ENCODE measurements at places on chromosomes 12 and 14.
A peak's percentile ranks its signal among the peaks of the same experiment; 100 is the strongest.

- DNase-seq = peak; percentile 13
Measured at GRCh38 chr14:50225974-50226297, 5.4 kb downstream of the SOS2 start.

- peak; percentile 35 for DNase-seq
Measured at GRCh38 chr14:94175011-94175745, 1.1 kb downstream of the PPP4R4 start.

DNA sequence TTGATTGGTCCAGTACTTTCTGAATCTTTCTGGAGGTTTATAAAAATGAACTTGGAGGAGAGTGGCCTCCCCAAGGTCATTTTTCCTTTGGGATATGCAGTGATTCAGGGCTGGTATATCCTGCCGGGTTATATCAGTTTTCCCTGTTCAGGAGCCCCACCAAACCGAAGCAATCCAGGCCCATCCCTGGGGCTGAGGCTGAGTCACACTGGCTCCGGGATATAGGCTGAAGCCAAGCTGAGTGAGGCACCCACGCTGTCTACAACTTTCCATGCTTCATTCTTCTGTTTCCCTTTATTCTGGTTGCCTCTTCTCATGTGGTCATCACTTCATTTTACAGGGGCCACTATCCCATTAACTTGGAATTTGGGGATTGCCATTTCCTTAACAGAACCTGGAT, 3.4 kb downstream of the SSPN start:
- no peak for DNase-seq

GRCh38 chr14:31545328-31545727, 15.9 kb upstream of the NUBPL start:
- no peak for DNase-seq

- DNase-seq = no peak
Measured at GRCh38 chr12:117714203-117714602, 254.6 kb downstream of the KSR2 start.

DNA sequence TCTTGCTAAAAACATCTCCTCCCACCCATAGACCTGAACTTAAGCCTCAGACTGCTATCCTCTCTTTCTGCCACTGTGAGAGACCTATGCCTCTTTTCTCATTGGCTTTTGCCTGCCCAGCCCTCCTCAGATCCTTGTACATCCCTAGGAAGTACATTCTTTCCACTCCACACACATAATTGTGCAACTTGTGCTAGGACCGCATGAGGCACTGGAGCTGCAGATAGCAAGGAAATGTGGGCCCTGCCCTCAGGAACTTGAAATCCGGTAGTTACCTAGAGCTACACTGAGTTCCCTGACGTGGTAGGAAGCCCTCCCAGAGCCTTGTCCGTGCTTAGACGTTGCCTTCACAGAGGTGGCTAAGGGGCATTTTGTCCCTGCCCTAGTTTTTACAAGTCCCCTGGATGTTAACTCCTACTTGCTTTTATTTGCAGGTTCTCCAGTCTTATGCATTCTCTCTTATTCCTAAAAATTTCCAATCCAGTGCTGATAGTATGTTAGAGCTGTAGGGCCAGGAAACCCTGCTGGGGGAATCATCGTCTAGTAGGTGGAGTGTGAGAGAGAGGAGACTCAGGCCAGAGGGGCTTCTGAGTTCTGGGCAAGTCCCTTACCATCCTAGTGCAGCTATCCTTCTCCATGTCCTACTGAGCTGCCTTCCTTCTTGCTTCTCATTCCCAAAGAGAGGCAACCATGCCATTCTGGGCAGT, 41.3 kb downstream of the NTF3 start:
- DNase-seq = no peak

DNA sequence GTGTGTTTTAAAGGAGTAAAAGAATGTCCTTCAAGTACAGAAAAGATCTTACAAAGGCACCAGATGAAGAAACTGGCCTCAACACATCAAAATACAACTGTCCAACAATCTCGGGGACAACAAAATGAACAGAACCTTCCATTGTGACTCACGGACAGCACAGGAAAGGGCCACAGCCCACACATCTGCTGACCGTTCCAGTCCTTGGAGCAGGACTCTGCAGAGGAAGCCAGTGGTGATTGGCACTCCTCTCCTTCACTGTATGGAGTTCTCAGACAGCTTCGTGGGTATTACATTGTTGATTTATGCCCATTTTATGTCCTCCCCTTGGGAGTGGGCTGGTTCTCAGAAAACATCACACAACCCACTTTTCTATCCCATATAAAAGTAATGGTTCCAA, 32.5 kb upstream of the TC2N start:
- DNase-seq = no peak

DNA sequence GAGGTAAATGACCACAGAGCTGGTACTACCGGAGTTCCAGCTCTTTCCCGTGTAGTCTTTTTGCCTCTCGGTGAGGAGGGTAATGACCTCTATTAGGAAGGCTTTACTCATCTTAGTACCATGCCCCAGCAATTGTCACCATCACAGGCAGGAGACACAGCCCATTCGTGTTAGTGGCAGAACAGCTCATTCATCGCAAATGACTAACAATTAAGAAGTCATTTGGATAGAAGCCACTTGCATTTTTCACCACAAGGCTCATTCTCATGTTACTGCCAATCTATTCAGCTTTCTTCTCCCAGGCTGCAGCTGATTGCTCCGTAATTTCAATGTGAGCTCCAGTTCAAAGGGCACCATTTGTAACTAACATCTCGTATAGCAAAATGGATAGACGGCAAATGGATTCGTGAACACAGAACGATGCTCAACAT, 718.8 kb upstream of the TMEM132C start:
- no peak for DNase-seq

- DNase-seq = no peak
Measured at GRCh38 chr12:70180130-70180529, 63.1 kb upstream of the CNOT2 start.

DNA sequence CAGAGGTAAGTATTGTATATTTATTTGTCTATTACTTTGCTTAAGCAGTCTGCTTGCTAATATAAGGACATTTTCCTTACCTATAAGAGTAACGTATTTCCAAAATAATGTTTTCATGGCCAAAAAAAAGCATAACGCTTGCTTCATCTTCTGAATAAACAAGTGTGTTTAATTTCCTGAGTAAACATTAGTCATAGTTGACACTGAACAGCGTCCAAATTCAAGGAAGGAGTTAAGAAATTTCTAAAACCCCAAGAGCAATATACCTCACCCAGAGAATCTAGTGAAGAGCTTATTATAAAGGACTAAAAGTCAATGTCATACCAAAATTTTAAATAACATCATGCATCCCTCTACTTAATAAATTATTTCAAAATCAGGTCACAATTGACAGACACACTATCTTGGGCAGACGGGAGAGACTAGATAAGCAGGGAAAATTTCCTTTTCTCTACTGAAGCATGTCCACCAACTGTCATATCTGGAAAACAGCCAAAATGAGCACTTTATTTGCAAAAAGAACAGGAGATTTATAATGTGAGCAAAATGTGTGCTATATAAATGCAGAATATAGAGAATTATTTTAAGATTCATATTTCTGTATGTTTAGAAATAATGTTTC, 25.1 kb downstream of the ANKS1B start:
- no peak for DNase-seq

DNA sequence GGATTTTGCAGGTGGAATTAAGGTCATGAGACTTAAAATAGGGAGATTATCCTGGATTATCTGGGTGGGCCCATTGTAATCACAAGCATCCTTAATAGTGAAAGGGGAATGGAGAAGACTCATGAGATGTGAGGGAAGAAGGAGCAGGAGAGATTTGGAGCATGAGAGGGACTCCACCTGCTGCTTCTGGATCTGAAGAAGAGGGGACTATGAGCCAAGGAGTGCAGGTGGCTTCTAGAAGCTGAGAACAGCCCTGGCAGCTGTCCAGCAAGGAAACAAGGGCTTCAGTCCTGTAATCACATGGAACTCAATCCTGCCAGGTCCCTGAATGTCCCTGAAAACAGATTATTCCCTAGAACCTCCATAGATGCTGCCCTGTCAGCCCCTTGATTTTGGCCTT, 67.8 kb downstream of the PELI2 start:
- no peak for DNase-seq

DNA sequence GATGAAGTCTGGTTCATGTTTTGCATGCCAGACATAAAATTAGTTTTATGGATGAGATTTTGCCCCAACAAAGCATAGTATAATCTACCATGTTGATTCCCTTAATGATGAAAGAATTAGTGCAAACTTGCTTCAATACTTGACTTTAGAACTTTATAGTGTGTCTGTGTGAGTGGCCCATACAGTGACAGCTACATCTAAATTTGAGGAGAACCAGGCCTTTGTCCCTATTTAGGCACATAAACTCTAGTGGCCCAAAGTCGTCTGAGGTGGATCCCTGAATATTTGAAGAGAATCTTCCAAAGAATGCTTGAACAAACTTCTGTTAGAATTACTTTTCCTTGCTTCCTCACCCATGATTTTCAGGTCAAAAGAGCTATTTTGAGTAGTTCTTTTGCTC, 70.4 kb downstream of the POLR3B start:
- DNase-seq = no peak

- no peak for DNase-seq
Measured at GRCh38 chr12:6630736-6631135, 5.0 kb downstream of the LPAR5 start.

DNA sequence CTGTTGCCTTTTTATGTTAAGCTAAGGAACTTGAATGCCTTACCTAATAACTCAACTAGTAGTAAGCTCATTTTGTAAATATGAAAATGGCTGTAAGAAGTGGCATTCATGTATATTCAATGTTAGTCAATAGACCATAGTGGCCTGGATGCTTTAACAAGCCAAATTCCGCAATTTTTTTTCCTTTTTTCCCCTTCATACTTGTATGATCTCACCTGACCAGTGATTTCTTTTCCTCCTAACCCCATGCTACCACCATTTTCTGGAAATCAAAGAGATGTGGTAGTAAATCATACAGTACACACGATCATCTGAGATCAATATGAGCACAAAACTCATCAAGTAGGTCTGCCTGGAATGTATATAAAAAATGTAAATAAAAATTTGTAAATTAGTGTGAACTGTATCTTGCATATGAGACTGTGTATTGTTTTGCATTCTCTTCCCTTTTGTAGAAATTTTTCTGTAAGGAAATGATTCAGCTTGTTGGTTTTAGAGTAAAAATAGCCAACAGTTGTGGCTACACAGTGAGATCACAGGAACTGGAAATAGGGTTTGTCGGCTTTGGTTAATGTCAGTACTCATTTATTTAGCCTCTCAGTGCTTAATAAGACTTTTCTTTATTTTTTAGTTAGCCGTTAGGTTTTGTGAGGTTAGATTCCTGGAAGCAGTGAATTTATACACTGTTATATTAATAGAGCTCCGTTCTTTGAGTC, 62.5 kb downstream of the ETNK1 start:
- DNase-seq = no peak

DNA sequence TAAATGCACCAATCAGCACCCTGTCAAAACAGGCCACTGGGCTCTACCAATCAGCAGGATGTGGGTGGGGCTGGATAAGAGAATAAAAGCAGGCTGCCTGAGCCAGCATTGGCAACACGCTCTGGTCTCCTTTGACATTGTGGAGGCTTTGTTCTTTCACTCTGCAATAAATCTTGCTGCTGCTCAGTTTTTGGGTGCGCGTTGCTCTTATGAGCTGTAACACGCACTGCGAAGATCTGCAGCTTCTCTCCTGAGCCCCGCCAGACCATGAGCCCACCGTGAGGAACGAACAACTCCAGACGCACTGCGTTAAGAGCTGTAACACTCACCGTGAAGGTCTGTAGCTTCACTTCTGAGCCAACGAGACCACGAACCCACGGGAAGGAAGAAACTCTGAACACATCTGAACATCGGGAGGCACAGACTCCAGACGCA, 8.4 kb upstream of the PIANP start:
- DNase-seq = no peak

DNA sequence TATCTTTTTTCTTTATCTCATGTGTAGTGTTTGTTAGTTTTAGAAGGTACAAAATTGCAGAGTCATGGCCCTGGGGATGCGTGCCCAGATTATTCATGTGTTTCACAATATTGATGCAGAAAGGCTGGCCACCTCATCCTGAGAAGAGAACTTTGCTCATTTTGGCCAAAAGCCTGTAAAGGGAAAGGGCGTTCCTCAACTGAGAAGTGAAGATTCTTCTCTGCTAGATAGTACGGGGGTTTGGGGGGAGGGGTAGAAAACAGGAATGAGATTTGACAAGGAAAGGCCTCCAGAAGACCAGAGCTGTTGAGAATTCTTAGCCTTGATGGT, 1.7 kb downstream of the MGST1 start:
- peak; percentile 30 for DNase-seq

DNA sequence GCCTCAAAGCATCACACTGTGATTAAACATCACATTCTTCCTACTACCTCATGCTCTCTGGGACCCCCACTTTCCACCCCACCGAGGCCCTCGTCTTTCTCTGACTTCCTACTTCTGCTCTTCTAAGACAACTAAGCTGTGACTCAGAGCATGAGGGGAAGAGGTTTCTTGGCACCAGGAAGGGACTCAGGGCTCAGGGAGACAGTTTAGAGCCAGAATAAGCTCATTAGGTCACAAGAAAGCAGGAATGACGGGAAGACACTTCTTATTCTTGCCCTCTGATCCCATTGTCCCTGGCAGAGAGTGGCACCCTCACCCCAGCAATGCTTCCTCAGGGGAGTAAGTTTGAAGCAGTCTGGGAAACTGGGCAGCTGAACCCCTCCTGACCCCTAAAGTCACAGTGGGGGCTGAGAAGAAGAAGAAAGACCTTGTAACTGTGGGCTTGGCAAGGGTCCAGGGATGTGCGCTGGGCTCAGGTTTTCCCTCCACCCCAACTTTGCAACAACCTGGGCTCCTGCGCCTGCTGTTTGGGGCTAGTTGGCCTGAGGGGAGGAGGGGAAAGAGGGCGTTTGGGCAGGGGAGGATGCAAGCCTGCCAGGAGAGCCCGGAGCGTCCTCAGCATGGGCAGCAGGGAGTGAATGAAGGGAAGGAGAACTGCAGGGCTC, 64.6 kb upstream of the ACTN1 start:
- DNase-seq = no peak

- no peak for DNase-seq
Measured at GRCh38 chr12:116148844-116149243, 128.6 kb downstream of the MED13L start.

DNA sequence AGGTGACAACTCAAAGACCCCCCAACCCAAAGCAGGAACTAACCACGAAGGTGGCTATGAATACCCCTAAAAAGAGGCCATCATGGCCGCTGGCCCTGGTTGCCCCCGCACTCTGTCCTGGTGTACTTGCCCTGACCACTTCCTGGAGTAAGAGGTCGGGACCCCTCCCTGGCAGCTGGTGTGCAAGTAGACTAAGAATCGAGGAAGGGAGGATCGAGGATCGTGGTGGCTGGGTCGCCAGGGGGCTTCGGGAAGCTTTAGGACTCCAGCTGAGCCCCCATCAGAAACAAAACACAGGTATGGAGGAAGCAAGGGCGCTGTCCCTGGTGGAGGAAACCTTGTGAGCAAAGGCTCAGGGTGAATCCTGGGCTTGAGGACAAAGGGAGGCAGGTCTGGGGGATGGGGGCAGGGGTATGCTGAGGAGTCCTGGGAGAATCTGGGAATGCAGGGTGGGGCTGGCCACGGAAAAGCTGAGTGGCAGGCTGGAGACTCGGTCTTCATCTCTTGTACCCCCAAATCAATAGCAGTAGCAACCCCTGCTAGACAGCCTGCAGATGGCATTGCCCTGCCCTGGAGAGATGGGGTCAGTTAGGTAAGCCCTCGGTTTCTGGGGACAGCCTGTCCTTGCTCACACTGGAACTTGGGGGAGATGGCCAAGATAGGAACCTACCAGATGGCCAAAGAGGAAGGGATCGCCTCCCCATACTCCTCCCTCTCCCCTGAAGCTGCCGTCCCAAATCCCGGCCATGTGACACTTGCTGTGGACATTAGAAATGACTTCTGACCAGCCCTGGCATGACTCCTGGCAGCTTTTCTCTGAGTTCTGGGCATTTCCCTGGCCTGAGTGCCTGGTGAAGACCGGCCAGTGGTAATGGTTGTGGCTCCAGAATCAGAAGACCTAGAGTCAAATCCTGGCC, 45.3 kb upstream of the ESRRB start:
- DNase-seq = no peak

Data from ELF-1 (cell line).